Subcutaneous preadipocyte (primary cell): ENCODE measurements at places on chromosomes 6 and 20. TPM values are rescaled to one million over a fixed set of nuclear protein-coding genes. Genes with fewer than 3 reads are reported as not detected.

The LTB gene
- not detected in 2 replicates for total RNA-seq

The REM1 gene
- not detected in 2 replicates for total RNA-seq

The PCSK2 gene
- total RNA-seq, result not detected in 2 replicates

The GRM1 gene
- under 0.01 TPM in 2 replicates for total RNA-seq

The NKX2-4 gene
- not detected in 2 replicates for total RNA-seq

The PARD6B gene
- 0.37 and 0.59 TPM in 2 replicates for total RNA-seq

The TCF21 gene
- total RNA-seq, result 0.20 and 0.37 TPM in 2 replicates

The STK38 gene
- 17.6 and 19.0 TPM in 2 replicates for total RNA-seq

The GPR63 gene
- 0.37 and 0.98 TPM in 2 replicates for total RNA-seq

The CNPY3 gene
- total RNA-seq, result 18.4 and 19.7 TPM in 2 replicates

The HAO1 gene
- not detected in 2 replicates for total RNA-seq

The CCN6 gene
- not detected in 2 replicates for total RNA-seq

The SPDEF gene
- total RNA-seq, result not detected in 2 replicates

The ASIP gene
- not detected in 2 replicates for total RNA-seq

The MYL9 gene
- 11.3 and 23.1 TPM in 2 replicates for total RNA-seq

The PBOV1 gene
- total RNA-seq, result not detected in 2 replicates
